A549 treated with CpdA at 1 μM for 4 hours (cell line): ENCODE measurements at places on chromosomes 7 and 10. TPM values are rescaled to one million over a fixed set of nuclear protein-coding genes. Genes with fewer than 3 reads are reported as not detected.

Gene PRXL2A
- 40.7 to 48.7 TPM (median 43.7 TPM) in 5 replicates for total RNA-seq

Gene INPP5A
- 12.7 to 17.3 TPM (median 13.9 TPM) in 5 replicates for total RNA-seq

Gene RP9
- total RNA-seq = 32.3 to 37.8 TPM (median 36.4 TPM) in 5 replicates

Gene HOXA10
- 6.8 to 9.0 TPM (median 7.3 TPM) in 5 replicates for total RNA-seq

Gene C7orf33
- not detected in 5 replicates for total RNA-seq

Gene LIPF
- total RNA-seq = not detected in 5 replicates
